Right ventricle myocardium inferior (tissue), 1 donor: ENCODE measurements at places on chromosomes 13 and 19. TPM values are rescaled to one million over a fixed set of nuclear protein-coding genes. Genes with fewer than 3 reads are reported as not detected.
A peak's percentile ranks its signal among the peaks of the same experiment; 100 is the strongest.

- DNase-seq: no peak
Observed at GRCh38 chr13:48828962-48829411, 146.7 kb upstream of the FNDC3A start.

DNA sequence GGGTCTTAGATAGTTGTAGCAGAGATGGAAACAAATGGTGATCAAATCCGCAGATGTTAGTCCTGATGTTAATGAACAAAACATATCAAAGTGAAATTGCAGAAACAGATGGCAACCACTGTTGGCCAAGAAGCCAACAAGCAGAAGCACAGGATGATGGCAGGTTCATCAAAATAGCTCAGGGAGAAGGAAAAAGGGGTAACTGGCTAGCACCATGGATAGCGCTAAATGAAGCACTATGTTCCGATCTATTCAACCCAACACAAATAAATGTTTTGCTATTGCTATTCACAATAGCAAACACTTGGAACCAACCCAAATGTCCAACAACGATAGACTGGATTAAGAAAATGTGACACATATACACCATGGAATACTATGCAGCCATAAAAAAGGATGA lies 413.7 kb downstream of the FGF14 start:
- no peak for DNase-seq

The OR10H5 gene
- not detected for total RNA-seq

The TCF3 gene
- total RNA-seq: 25.3 TPM

- no peak for DNase-seq
Observed at GRCh38 chr19:7739801-7740681, 7.3 kb downstream of the CD209 start.

The CBY2 gene
- total RNA-seq: not detected

DNA sequence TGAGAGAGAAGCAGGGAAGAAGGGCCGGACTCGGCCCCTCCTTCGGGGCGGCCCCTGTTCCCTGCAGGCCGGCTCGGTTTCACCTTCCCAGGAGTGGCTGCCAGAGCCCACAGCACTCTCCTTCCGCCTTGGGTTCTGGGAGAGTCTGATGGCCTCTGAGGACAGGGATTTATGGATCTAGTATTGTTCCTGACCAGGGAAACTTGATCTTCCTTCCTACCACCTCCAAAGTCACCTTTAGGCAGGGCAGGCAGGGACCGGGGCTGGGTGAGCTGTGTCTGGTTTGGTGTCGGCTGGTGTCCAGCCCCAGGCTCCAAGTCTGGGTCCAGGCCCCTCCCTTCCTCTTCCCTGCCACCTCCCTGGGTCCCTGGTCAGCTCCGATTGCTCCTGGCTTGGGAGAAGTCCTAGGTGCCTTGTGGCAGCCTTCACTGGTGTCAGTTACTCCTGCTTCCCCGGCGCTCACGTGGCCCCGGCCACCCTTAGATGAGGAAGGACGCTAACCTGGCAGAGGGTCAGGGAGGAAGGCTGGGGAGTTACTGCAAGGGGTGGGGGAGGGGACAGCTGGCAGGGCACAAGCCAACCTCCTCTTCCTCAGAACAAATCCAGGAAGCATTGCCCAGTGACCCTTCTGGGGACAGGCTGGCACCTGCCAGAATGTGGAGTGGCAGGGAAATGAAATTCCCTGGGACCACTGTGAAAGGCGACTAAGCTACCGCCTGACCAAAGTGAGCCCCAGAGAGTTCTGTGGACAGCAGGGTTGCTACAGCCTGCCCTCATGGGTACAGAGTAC lies 18.8 kb downstream of the RFX1 start:
- DNase-seq: peak; percentile 81

The C1QTNF9B gene
- 3.1 TPM for total RNA-seq
